H1 (cell line): ENCODE measurements at places on chromosomes 7 and 10.

GRCh38 chr7:52355053-52355452 lies 680.4 kb upstream of the POM121L12 start:
- no peak for DNase-seq

DNA sequence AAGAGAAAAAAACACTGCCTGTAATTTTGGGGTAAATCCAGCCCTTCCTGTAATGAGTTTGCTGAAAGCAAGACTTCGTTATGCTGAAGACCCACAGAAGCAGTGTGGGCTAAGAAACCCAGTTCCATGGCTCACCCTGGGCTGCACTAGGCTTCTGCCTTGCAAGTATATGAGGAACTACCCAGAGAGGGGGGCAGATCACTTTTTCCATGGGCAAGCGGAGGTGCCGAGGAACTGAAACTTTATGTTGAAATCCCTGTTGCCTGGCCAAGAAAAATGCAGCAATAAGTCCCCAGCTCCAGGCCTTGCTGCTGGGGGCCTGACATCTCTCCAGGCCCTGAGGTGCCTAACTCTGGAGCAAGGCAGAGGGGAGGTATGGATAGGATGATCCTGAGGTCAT lies 8.5 kb downstream of the RASSF4 start:
- DNase-seq: no peak

DNA sequence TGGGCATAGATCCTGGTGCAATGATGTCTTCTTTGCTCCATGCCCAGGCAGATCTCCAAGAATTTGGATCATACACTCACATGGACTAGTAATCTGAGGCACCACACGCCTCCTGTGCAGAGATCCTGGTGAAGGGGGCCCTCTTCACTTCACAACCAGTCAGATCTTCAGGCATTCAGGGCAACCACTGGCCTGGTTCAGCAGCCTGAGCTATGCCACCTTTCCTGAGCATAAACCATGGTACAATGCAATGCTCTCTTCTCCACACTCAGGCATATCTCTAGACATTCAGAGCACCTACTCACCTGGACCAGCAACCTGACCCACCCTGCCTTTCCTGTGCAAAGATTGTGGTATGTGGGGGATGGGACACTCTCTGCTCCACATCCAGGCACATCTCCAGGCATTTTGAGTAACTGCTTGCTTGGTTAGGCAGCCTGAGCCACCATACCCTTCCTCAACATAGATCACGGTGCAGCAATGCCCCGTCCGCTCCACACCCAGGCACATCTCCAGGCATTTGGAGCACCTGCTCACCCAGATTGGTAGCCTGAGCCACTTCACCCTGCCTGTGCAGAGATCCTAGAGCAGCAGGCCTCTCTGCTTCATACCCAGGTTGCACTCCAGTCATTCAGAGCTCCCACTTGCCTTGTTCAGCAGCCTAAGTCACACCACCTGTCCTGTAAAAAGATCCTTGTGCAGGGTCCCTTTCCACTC lies 532.2 kb upstream of the STEAP1 start:
- DNase-seq: no peak

- DNase-seq: no peak
Measured at GRCh38 chr10:17682236-17682946, 38.4 kb downstream of the STAM start.

- no peak for DNase-seq
Measured at GRCh38 chr10:112855134-112855533, 94.9 kb upstream of the TCF7L2 start.

DNA sequence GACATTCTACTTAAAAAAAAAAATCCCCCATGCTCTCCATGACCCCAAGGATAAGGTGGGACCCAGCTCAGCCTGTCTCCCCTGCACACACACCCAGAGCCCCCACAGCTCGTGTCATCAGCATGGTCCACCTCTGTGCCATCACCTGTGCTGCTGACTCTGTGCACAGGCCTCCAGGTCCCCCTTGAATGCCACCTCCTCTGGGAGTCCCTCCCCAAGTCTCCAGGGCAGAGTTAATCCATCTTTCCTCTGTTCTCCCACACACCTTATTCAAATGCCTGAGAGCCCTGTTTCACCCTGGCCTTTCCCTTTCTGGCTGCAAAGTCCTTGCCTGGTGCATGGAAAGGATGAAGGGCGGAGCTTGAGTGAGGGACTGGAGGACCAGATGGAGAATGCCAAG lies 194.1 kb upstream of the LYZL2 start:
- DNase-seq: no peak

- no peak for DNase-seq
Measured at GRCh38 chr7:27967639-27968038, 213.0 kb downstream of the JAZF1 start.

DNA sequence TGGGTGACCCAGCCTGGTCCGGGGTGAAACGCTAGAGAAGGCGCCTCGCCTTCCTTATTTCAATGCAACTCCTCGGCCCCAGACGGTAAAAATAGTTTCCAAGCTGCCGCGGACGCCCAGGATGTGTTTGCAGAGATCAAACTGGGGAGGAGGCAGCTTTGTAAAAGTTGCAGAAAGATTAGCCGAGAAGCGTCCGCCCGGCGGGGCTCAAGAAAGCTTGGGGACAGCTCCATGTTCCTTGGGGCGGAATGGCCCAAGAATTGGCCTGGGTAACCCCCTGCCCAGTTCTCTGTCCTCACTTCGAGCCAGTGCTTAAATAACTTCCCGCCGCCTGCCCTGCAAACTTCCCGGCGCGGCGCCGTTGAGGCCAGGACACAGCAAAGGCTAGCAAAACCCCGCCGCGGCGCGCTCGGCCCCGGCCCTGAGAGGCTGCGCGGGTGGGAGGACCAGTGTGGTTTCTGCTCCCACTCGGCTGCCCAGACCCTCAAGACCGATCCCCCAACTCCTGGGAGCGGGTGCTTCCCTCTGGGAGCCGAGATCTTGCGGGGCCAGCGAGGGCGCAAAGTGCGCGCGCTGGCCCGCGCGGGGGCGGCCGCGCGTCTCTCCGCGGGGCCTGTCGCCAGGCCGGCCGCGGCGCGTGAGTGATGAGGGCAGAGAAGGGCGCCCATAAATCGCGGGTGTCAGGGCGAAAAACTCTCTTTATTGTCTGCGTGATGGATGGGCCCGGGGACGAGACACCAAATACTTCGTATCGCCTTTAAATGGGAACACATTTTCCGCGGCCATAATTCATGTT lies 6.3 kb upstream of the ZNF503 start:
- DNase-seq: no peak

DNA sequence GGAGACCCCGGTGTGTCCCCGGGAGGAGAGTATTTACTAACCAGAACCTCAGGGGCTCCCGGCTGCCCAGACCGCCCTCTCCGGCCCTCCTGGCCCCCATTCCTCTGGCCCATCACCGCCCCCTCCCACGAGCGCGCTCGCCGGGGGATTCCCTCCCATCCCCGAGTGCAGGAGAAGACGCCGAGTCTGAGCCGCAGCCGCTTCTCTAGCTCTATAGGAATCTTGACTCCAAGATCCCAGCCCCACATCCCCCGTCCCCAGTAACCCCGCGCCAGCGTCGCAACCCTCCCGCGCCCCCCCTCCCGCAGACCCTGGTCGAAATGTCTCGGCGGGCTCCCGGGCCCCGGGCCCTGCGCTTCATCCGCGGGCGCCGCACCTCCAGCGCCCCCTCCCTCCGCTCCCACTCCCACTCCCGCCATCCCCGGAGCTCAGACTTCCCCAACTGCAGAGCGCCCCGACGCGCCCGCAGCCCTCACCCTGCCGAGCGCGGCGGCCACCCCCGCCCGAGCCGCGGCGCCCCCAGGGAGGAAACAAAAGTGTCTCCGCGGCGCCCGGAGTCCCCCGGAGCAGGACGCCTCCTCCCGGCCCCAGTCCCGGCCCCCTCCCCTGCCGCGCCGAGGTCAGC lies 541 bp downstream of the ELMO1 start:
- no peak for DNase-seq

GRCh38 chr7:92266415-92267241 lies 20.9 kb downstream of the ANKIB1 start:
- DNase-seq: no peak

DNA sequence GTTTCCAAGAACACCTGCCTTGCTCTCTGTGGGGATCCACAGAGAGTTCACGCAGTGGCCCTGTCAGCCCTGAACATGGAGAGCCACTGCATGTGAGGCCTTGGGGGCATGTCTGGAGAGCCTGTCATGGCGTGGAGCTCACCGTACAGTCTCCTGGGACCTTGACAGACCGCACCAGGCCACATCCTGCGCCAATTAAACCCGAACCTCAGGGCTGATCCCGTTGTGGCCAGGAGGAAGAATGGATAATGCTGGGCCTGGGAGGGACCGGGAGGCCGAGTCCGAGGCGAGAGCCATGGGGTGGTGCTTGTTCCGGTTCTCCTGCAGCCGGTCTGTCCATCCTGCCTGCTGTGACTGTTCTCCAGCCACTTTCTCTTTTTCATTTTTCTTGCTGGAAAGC lies 68.7 kb downstream of the DNAJB6 start:
- no peak for DNase-seq

DNA sequence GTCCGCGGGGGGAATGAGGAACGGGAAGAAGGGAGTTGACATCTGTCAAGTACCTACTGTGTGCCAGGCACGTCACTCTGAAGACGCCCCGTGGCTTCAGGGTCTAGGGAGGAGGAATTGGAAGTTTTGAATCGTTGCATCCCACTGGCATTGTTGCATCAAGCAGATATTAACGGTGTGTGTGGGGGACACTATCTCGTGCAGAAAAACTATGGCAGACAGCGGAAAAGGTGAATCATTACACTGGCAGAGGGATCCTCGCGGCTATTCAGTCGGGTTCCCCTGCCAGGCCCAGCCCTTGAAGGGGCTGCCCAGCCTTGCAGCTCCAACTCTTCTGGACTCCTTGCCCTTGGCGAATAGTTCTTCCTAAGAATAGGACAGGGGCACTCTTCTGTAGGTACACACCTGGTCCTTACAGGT lies 1.0 kb upstream of the KIAA1549 start:
- peak; percentile 58 for DNase-seq

GRCh38 chr10:60962946-60963345 lies 19.0 kb upstream of the RHOBTB1 start:
- DNase-seq: no peak

GRCh38 chr7:45656431-45656830 lies 82.3 kb downstream of the ADCY1 start:
- DNase-seq: no peak

- DNase-seq: no peak
Measured at GRCh38 chr10:67618116-67618515, 77.9 kb downstream of the CTNNA3 start.

DNA sequence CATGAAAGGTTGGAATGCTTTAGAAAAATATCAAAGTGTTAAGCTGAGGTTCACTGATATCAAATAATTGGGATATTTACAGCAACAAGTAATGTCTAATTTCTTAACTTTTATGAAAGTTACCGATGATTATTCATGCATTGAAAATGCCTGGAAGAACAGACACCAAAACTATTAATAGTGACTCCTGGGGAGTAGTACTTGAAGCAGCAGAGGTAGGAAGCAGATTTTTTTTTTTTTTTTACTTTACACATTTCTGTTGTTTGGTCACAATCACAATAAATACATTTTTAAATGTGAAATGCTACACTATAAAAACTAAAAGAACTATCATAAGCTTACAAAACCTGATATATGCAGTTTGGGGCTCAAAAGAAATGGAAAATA lies 70.5 kb upstream of the FGL2 start:
- no peak for DNase-seq

DNA sequence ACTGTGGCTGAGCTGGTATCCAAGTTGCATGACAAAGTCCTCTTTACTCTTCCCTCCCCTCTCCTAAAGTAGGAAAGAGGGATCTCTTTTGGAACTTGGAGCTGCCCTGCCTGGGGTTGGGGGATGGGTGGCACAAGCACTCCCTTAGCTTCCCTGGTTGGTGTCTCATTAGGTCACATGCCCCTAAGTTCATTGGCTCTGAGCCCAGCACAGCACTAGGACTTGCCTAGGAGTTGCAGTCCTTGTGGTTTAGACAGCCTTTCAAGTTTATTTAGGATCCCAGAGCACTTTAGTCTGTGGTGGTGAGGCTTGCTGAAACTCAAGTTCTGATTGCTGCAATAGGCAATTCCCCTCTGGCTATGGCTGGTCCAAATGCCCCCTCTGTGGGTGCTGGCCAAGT lies 281.4 kb downstream of the NXPH1 start:
- DNase-seq: no peak

DNA sequence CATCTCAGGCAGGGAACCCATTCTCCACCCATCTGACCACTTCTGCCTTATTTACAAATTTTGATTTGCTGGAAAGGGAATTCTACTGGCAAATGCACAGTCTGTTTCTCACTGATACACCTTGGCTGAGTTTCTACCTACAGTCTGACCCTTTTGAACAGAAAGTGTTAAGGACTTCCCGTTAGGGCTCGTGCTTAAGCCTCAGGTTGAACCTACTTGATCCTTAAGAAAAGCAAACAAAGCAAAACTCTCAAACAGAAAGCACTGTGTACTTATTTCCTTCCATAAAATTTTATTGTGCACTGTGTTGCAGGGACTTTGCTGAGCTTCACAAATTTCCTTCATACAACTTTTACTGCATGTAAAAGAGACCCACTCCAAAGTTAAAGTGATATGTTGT lies 367.8 kb downstream of the NRG3 start:
- DNase-seq: no peak

- peak; percentile 76 for DNase-seq
Measured at GRCh38 chr10:129971381-129972144, 7.5 kb upstream of the EBF3 start.

GRCh38 chr10:43079856-43080255 lies 3.0 kb downstream of the RET start:
- no peak for DNase-seq

DNA sequence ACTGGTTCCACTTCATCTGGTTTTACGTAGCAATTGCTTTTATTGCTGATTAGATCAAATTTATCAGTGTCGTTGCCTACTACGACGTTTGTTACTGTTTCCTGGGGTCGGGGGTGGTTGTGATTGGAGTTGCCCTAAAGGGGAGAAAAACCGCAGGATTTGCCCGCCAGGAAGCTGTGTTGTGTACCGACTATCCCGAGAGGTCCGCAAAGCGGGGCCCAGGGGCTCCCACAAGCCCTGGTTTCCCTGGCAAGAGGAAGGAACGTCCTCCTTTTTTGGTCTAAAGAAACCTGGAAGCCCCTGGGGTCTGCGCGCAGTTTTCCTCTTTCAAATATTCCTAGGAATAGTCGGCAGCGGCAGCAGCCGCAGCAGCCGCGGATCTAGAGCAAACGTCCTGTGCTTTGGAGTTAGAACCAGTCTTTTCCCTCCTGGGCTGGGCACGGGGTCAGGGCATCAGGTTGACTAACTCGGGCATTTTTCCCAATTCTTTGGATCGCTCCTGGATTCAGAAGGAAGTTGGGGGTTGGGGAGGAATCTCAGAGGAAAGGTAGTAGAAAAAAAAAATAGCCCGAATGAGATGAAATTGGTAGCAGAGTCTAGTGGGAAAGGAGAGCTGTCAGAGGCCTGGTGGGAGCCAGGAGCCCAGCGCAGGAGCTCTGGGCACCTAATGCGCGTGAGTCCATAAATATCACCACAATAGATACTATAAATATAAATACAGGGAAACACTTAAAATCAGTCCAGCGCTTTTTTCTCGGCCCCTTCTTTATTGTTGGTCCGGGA lies 4.6 kb downstream of the VAX1 start:
- DNase-seq: no peak

GRCh38 chr7:101581891-101582290 lies 47.2 kb downstream of the MYL10 start:
- no peak for DNase-seq
